ENCODE measurements at places on chromosomes 11 and 22.
A peak's percentile ranks its signal among the peaks of the same experiment; 100 is the strongest.

DNA sequence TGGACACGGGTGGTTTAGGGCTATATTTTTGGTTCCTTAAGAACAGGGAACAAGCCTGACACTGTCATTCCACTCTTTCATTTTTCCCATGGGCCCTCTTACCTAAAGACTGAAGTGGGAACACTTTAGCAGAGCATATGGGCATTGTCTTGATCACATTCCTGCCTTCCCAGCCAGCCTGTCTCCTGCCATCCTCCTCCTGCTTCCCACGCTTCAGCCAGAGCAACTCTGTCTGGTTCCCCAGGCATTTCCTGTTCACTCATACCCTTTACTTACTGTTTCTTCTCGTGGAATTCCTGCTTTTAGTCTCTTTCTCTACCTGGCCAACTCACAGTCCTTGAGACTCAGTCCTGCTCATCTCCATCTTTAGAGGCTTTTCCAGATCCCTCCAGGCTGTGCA, 22.8 kb downstream of the MRPL16 start:
- no peak for DNase-seq

- no peak for DNase-seq
Measured at GRCh38 chr22:36334821-36335603, 52.8 kb downstream of the MYH9 start.

DNA sequence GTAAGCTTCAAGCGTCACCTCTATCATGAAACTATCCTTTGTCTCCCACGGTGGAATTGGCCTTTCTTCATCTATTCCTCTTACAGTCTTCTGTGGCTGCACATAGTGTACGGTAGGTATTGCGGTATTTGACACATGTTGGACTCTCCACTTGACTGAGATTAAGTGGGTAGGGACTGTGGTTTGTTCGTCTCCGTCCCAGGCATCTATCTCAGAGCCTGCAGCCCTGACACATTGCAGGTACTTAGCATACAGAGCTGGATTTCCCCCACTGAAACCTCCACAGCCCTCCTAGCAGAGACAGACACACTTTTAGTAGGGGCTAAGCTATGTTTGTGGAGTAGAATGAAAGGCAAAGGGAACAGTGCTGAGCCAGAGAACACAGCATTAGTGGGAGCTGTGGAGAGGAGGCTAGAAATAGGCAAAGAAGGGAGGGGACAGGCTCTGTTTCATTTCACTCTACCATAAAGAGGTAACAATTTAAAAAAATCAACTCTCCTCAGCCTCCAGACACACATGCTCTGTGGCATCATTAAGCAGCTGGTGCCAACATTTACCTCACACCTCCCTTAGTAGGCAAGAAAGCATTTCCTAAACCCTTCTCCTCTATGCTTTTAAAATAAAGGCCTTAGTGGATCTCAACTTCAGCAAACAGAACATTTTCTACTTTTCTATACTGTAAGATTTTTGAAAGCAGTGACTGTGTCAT, 277.5 kb downstream of the KIRREL3 start:
- no peak for DNase-seq

- no peak for DNase-seq
Measured at GRCh38 chr22:24697172-24697571, 77.3 kb downstream of the PIWIL3 start.

GRCh38 chr22:19523240-19524169, 705 bp downstream of the CLDN5 start:
- no peak for DNase-seq

- DNase-seq, result peak; percentile 22
Measured at GRCh38 chr11:111982019-111982464, 43.2 kb upstream of the DLAT start.

- DNase-seq, result no peak
Measured at GRCh38 chr11:959608-960007, 33.9 kb downstream of the AP2A2 start.

DNA sequence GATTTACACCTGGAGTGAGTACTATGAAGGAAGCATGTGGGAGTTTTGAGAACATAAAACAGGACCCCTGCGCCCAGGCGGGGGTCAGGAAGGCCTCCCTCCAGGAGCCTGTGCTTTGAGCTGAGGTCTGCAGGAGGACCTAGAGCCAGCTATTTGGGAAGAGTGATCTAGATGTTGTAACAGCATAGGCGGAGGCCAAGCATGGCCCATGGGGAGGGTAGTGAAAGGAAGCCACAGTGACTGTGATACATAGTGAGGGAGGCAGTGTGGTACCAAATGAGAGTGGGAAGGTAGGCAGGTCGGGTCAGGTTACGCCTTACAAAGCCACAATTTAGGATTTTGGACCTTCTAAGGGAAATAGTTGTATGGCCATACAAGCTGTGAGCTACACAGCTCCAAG, 147.5 kb downstream of the PARVA start:
- DNase-seq, result no peak

- DNase-seq, result no peak
Measured at GRCh38 chr11:103851166-103851651, 185.2 kb upstream of the DDI1 start.

DNA sequence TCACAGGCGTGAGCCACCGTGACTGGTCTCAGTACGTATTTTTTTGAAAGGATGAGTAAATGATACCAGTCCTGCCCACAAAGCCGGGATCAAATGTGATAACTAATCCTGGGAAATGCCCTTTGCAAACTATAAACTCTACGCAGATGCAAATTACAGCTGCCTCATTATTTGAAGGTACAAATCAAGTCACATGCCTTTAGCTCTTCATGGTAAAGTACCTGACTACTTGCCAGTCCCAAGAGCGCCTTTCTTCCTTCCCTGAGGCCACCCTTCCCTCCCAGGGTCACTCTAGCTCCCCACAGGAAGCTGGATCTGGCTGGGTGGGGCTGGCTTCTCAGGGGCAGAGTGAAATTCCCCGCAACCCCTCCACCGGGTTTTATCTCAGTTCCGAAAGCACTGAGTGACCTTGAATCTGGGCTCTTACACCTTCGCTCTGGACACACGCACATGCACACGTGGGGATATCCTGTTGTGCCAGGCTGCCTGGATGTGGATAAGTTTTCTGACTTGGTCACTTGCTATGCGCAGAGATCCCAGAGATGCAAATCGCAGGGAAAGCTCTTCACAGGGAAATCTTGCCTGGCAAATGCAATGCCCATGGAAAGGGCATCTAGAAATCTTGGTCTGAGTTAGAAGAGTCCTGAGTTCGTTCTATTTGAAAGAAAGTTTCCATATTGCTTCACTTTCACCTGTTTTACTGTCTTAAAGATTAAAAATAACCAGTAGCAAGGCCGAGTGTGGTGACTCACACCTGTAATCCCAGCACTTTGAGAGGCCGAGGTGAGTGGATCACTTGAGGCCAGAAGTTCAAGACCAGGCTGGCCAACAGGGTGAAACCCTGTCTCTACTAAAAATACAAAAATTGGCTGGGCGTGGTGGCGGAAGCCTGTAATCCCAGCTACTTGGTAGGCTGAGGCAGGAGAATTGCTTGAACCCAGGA, 8.5 kb downstream of the A4GALT start:
- no peak for DNase-seq

DNA sequence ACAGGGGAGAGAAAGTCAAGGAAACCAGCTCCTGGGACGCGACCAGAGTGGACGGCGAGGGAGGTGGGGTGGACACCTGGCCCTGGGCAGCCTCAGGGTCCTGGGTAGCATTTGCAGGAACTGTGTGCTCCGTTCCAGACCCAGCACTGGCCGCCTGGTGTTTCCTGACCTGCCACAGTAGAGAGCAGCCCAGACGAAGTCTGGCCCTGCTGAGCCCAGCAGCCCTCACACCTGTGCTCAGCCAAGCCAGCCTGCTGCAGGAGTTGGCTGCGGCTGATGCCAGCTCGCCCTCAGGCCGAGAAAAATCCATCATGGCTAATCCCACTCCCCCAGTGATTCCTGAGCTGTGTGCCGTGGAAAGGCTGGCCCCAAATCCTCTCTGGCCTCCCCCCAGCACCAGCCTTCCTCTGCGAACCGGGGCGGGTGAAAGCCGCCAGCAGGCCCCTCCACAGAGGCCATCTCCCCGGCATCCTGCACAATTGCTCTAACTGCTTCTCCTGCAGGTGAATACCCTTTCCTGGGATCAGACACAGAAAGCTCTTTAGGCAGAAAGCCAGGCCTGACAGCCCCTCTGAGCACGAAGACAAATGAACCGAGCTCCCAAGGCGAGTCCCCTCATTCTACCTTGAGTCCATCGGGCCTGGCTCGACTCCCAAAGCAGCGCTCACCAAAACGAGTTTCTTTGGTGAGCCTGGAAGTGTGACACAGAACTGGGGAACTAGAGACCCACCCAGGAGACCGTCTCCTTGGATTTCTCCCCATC, 88.6 kb downstream of the RTL6 start:
- DNase-seq, result no peak

DNA sequence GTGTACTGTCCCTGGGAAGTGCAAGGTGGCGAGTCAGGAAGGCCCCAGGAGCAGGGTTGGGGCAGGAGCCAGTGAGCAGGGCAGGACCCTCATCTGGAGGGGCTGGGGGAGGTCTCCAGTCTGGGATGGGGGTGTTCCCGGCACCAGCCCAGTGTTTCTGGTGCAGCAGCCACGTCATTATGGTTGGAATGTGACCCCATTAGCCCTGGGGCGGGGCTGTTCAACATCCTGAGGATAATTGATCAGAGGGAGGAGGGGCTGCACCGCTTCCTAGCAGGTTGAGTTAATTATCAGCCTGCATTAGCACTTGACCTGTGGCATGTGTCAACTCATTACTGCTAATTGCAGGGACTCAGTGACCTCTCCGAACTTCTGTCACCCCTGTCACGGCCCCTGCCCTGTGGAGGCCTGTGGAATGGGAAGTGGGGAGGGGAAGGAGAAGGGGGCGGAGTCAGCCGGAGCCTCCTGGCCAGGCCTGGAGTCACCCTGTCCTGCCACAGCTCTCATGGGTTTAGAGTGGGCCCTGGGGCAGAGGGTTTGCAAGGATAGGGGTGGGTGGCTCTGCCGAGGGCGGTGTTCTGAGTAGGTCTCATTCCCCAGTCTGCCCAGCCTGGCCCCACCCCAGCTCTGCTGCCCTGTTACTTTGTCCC, 52.8 kb upstream of the CCDC188 start:
- no peak for DNase-seq

DNA sequence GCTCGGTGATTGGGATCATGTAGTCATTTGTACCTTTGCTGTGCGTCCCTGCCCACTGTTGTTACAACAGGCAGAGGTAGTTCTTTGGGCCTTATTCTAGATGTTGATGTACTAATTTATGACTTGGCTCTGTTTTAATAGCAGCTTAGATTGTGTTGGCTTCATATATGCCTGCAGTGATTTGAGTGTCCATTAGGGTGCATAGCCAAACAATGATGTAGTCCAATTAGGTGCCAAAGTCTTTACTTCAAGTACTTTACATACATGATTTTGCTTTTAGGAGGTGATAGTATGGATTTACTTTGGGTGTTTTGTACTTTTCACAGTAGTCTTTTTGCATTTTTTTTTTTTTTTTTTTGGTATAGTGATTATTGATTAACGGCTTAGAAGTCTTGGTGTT, 46.4 kb downstream of the PPP6R3 start:
- DNase-seq, result no peak

DNA sequence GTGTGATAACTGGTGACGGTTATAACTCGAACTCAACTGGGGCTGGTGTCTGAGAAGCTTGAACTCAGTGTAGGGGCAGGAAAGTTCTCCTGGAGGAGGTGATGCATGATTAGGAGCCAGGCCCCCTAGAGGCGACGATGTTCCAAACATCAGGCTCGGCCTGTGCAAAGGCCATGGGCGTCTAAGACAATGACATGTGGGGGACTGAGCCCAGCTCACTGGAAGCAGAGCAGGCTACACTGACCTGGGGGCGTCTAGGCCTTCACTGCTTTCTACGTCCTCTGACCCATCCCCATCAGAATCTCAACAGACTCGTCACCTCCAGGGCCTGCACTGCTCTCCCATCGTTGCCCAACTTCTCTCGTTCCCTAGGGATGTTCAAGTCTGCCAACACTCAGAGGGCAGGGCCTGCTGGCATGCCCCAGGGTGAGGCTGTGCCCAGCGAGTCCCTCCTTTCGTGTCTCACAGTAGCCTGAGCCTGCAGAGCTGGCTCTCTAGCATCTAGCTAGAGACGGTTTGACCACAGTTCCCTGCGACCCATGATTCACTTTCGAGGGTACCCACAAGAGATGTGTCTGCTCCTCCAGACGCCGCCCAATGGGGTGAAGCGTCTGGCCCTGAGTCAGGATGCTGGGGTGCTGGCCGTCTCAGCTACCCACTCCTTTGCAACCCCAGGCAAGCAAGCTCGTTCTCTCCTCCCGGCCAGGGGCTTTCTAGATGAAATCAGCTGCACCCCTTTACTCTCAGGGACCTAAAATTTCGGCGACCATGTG, 1.1 kb upstream of the ATG16L2 start:
- DNase-seq, result peak; percentile 59

DNA sequence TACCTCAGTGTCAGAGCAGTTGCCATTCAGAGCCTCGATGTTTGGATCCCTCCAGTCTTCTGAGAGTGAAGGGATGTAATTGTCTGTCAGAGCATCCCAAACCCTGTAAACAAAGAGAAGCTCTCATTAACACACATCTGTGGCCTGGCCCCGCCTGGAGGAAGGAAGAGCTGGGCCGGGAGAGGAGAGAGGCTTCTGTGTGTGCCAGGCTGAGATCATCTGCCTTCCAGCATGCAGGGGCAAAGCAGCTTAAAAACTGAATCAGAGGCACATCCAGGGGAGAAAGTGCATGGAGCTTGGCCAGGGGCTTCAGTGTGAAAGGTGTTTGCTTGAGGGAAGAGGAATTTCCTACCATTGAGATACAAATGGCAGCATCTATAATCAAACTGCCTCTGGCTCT, 14.5 kb downstream of the FEZ1 start:
- no peak for DNase-seq

- no peak for DNase-seq
Measured at GRCh38 chr11:100705447-100705846, 18.4 kb downstream of the ARHGAP42 start.

DNA sequence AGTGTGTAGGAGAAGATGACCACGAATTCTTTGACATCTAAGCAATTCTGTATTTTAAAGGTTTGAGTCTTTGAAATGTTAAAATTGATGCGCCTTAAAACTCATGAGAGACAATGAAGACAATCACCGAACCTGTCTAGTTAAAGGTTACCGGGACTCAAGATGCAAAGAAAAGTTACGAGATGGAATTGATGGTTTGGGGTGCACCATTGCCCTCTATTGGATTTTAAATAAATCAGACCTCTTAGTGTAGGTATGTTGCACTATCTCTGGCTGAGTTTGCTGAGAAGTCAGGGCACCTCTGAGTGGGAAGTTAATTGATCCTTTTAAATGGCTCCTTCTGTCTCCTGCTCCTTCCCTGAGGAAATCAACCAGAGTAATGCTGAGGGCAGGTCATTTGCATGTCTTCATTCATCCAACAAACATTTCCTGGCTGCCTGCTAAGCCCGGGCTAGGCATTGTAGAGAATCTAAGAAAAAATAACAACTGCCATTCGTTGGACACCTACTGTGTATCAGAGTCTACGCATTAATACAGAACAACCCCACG, 19.4 kb upstream of the TMA7B start:
- DNase-seq, result no peak

GRCh38 chr11:113174882-113175281, 139.5 kb upstream of the TTC12 start:
- DNase-seq, result no peak

Measured in stimulated activated CD8-positive, alpha-beta memory T cell treated with anti-CD3 and anti-CD28 coated beads, Interleukin-7, amount 100 ng/mL, for 24 hours (primary cell).